ENCODE measurements at places on chromosomes 7 and 10.

DNA sequence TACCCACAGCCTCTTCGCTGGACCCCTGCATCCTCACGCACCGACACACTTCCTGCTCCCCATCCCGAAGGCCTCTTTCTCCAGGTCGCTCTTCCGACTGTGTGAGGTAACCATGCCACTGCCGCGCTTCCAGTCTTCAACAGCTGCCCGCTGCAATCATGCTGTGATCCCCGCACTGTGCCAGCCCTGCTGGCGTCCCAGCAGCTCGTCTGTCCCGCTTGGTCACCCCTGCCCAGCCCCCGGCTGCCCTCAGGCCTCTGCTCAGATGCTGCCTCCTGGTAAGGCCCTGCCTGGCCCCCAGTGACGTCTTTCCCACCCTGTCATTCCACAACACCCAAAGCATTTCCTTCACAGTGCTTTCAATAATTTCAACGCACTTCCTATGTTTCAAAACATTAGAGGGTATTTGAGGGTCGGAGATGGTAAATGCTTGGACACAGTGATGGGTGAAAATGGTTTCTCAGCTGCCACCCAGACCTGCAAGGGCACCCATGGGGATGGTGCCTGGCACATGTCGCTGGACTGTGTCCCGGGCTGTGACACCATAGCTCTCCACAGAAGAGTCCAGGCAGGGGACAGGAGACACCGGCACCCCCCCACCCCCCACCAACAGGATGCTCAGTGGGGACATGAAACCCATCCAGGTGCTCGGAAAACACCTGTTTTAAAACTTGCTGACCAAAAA is 125.2 kb downstream of the MAD1L1 start:
- DNase-seq: peak; percentile 51

GRCh38 chr7:139720705-139721231 is 57.0 kb downstream of the HIPK2 start:
- DNase-seq: no peak

- no peak for DNase-seq
Observed at GRCh38 chr10:50514995-50515394, 108.8 kb downstream of the SGMS1 start.

GRCh38 chr10:128499956-128500355 is 373.7 kb upstream of the MKI67 start:
- no peak for DNase-seq

GRCh38 chr7:21867816-21868575 is 77.7 kb downstream of the CDCA7L start:
- no peak for DNase-seq

DNA sequence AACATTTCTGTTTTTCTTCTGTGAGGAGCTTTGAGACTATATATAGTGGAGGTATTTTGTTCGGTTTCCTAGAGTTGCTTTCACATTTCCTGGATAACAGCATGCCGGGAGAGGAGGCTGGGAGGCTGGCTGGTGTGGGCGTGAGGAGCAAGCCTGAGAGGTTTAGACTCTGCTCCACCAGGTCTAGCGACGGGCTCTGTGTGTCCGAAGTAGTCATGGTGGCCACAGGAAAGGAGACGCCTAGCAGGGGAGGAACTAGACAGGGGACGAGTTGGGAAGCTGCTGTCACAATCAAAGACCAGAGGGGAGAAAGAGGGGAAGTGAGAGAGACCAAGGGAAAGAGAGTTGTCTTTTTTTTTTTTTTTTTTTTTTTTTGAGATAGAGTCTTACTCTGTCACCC is 19.6 kb downstream of the PTPRE start:
- peak; percentile 80 for DNase-seq

- DNase-seq: no peak
Observed at GRCh38 chr7:93108003-93108402, 9.8 kb downstream of the SAMD9 start.

DNA sequence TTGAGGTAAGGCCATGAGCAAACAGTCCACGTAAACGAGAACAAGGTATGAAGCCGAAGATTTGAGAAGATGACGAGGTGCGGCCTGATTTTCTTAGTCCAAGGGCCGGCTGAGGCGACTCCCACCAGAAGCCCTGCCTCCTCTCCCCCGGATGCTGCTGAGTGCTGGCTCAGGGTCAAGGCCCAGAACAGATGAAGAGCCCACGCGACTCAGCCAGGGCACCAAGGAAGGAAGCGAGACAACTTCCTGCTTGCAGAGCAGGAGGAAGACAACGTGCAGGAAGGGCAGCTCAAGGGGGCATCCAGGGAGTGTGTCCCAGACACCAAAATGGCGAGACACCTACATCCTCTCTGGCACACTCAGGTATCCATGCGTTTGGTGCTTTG is 99.5 kb downstream of the CYTH3 start:
- peak; percentile 52 for DNase-seq

- peak; percentile 26 for DNase-seq
Observed at GRCh38 chr7:49772916-49773217, 571 bp upstream of the VWC2 start.

- no peak for DNase-seq
Observed at GRCh38 chr10:9003122-9003521, 948.6 kb downstream of the GATA3 start.

GRCh38 chr10:16562891-16563290 is 41.2 kb upstream of the C1QL3 start:
- no peak for DNase-seq

DNA sequence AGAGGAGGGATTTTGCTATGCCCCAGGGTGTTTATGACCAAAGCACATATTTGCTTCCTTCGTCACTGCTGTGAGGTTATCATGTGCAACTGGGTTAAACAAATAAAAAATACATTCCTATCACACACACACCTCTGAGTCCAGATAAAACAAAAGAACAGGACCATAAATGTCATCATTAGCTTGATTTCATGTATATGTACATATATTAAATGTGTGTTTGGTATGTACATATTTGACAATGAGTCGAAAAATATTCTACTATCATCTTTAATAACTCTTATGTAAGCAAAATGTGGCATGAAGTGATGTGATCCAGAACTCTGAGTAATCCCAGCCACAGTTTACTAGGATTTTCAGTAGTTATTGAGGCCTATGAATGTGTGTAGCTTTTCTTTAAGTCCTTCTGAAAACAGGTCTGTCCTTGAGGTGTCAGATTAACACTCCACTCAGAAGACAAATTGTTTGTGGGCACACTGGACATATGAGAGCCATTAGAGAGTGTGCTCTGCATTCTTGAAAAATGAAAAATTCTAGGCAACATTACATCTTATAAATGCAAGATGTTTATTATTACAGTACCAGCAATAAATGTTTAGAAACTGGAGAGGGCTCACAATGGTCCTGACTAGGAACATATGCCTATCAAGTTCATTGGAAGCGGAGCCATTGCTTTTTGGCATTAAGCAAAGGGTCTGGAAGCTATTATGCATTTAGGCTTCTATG is 335.1 kb upstream of the SEMA3A start:
- no peak for DNase-seq

GRCh38 chr7:84784450-84784849 is 402.4 kb downstream of the SEMA3D start:
- DNase-seq: no peak

- DNase-seq: no peak
Observed at GRCh38 chr7:16484453-16485158, 19.1 kb upstream of the SOSTDC1 start.

DNA sequence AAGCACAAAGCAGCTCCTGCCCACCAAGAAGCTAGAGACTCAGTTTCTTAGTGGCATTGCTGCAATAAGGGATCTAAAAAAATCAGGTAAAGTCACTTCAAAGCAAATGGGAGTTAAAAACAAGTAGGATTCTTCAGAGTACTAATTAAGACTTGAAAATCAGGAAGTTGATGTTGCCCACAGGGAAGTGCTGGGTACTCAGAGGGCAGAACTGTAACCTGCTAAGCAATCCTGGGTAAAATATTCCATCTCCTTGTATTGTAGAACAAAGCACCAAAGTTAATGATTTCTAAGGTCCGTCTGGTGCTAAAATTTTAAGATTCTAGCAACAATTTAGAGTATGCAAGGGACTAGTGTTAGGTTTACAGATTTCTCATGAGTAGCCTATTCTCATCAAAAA is 8.3 kb downstream of the PEX1 start:
- DNase-seq: no peak

DNA sequence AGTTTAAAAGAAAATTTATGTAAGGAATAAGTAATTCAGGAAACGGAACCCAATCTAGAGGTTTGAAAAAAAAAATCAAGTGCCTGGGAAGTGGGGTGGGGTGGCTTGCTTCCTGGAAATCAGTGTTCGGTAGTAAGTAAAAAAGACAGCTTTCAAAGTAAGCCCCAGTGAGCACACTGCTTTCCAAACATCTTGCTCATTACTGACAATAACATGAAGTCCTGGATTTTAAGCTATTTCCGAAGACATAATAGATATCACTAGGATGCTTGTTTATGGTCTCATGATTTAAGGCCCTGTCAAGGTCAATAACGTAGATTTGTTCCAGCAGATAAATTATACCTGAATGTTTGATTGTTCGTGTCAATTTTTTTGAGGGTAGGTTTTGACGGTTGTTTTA is 1.3 kb downstream of the STAMBPL1 start:
- peak; percentile 42 for DNase-seq

GRCh38 chr10:17779784-17780183 is 27.8 kb downstream of the TMEM236 start:
- no peak for DNase-seq
